Colonic mucosa (tissue), 4 donors: ENCODE measurements at places on chromosomes 12 and 14. TPM values are rescaled to one million over a fixed set of nuclear protein-coding genes. Genes with fewer than 3 reads are reported as not detected.
A peak's percentile ranks its signal among the peaks of the same experiment; 100 is the strongest.

- no peaks in the 10 kb centered on the region for H3K27me3 ChIP-seq
- no peak overlapping the region for H3K27ac ChIP-seq
- no peak for DNase-seq
- no peaks in the 10 kb centered on the region for H3K4me1 ChIP-seq
Measured at GRCh38 chr14:86955771-86956354, 1037.1 kb downstream of the GALC start.

GRCh38 chr14:23041729-23042128 is 283 bp upstream of the PSMB11 start:
- no peaks in the 10 kb centered on the region for H3K4me1 ChIP-seq
- DNase-seq = no peak
- no peaks in the 10 kb centered on the region for H3K36me3 ChIP-seq
- H3K27me3 ChIP-seq = no peaks in the 10 kb centered on the region
- H3K27ac ChIP-seq = no peak overlapping the region
- no peak overlapping the region for H3K4me3 ChIP-seq

DNA sequence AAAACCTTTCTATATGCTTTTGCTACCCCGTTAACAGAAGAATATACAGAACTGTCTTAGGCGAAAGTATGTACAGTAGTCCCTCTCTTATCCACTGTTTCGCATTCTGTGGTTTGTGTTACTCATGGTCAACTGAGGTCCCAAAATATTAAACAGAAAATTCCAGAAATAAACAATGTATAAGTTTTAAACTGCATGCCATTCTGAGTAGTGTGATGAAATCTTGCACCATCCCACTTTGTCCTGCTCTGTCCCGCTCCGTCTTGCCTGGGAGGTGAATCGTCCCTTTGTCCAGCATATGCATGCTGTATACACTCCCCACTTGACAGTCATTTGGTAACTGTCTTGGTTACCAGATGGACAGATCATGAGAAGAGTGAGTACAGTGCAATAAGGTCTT is 70.1 kb upstream of the STRN3 start:
- H3K4me3 ChIP-seq = no peak overlapping the region
- no peaks in the 10 kb centered on the region for H3K27me3 ChIP-seq
- no peak overlapping the region for H3K27ac ChIP-seq
- DNase-seq = no peak
- H3K36me3 ChIP-seq = no peaks in the 10 kb centered on the region

DNA sequence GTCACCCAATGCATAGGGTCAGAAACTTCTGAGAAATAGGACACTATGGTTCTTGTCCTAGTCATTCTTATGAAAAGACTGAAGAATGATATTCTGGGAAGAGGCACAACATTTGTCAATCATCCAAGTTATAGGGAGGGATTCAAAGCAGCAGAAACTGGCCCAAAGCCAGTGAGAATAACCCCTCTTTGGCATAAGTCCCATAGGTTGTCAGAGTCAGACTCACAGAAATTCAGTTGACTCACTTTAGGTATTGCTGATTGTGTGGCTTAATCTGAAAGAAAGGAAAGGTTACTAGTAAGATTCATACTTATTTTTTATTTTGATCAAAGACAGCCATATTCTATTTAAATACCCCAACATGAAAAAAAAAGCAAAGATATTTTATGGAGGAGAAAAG is 151.0 kb downstream of the SRGAP1 start:
- no peak overlapping the region for H3K4me3 ChIP-seq
- H3K27me3 ChIP-seq = no peaks in the 10 kb centered on the region
- H3K4me1 ChIP-seq = no peaks in the 10 kb centered on the region
- H3K36me3 ChIP-seq = no peaks in the 10 kb centered on the region
- H3K27ac ChIP-seq = no peak overlapping the region

- H3K4me1 ChIP-seq = peaks cover 14% of the 10 kb centered on the region
- no peaks in the 10 kb centered on the region for H3K36me3 ChIP-seq
- H3K27ac ChIP-seq = peak overlapping the region; percentile 99
- peak; percentile 35 for DNase-seq
- H3K27me3 ChIP-seq = no peaks in the 10 kb centered on the region
Measured at GRCh38 chr12:89350630-89351488, 1.4 kb downstream of the DUSP6 start.

DNA sequence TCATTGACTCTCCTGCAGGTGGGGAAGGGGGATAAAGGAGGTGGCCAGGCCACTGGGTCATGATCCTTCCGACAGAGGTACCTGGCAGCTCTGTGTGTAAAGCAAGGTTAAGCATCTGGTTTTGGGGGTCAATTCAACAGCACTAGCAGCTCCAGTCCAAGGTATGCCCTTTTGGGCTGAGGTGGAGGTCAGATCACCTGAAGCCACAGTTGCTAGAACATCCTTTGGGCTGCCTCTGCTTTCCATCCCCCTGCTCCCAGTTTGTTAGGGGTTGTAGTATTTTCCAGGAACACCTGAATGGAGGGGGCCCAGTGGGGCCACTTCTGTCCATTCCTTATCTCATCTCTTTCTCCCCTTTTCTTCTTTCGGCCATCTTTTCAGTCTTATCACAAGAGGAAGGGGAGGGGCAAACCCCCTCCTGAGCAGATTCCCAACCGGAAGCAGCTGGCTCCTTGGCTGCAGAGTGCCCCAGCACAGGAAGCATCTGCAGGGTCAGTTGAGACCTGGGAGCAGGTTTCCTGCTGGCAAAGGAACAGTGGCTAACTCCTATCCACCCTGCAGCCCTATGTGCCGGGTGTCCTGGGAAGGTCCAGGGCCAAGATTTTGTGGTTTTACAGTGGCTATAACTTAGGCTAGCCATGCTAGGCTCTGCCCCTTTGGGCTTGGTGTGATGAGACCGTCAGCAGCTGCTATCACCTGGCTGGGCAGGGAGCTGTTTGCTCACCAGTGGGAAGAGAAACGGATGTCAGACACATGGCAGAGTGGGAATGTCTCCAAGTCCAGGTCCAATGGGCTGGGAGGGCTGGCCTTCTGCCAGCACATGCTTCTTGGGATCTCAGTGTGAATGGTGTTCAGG is 40.2 kb downstream of the SH2B3 start:
- peak; percentile 70 for DNase-seq
- peaks cover 7% of the 10 kb centered on the region for H3K36me3 ChIP-seq
- no peaks in the 10 kb centered on the region for H3K27me3 ChIP-seq
- peak overlapping the region; percentile 53 for H3K27ac ChIP-seq

DNA sequence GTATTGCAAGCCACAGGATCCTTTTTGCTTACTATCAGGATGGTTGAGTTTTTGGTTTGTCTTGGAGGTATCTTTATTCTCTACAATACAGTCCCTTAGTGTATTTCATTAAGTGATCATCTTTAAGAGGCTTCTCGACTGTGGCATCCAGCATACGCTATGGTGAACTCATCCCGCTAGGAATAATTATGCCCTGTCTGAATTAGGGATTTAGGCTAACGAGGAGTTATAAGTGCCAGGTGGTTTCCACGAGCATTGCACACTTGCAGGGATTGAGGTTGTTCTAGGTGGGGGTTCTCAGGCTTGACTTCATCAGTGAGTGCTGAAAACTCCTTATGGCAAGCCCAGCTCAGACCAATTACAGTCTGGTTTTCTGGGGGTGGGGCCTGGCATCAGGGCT is 37.2 kb upstream of the RBM19 start:
- no peak overlapping the region for H3K27ac ChIP-seq
- H3K4me3 ChIP-seq = no peak overlapping the region
- no peak for DNase-seq
- no peaks in the 10 kb centered on the region for H3K4me1 ChIP-seq
- no peaks in the 10 kb centered on the region for H3K27me3 ChIP-seq
- no peaks in the 10 kb centered on the region for H3K36me3 ChIP-seq

DNA sequence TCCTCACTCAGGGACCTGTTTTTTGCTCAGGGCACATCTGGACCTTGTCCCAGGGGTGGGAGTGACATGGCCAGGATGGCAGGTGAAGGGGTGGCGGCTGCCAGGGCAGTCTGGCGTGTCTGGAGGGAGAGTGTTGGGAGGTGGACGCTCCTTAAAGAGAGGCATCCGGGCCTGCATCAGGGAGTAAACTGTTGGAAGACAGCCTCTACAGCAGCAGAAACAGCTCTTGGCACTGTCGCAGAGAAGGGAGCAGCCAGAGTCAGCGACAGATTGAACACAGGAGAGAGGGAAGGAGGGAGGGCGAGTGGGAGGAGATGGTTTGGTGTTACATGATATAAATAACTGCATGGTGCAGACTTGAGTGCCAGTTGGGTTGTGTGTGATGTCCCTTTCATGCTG is 52.8 kb downstream of the IGF1 start:
- H3K4me3 ChIP-seq = no peak overlapping the region
- no peaks in the 10 kb centered on the region for H3K4me1 ChIP-seq

DNA sequence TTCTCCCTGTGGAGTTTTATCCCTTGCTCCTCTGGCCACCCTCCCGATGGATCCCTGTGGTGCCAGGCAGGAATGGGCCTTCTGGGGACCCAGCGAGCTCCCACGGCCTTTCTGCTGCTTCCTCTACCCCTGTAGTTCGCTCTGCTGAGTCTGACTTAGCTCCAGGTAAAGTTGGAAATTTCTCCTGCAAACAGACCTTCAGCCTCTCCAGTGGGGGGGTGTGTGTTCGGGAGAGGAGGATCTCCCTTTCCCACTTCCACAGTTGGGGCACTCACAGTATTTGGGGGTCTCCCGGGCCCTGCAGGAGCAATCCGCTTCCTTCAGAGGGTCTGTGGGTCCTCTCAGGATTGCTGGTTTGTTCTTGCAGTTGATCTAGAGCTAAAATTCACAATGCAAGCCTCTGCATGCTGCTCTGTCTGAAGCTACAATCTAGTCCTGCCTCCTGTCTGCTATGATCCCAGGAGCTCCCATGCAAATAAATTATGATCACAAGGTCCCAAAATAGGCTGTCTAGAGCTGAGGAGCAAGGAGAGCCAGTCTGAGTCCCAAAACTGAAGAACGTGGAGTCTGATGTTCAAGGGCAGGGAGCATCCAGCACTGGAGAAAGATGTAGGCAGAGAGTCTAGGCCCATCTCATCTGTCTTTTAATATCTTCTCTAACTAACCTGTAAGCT is 18.3 kb downstream of the MTRFR start:
- no peak overlapping the region for H3K4me3 ChIP-seq
- peaks cover 1% of the 10 kb centered on the region for H3K36me3 ChIP-seq
- no peaks in the 10 kb centered on the region for H3K4me1 ChIP-seq
- H3K27ac ChIP-seq = peak overlapping the region; percentile 75

DNA sequence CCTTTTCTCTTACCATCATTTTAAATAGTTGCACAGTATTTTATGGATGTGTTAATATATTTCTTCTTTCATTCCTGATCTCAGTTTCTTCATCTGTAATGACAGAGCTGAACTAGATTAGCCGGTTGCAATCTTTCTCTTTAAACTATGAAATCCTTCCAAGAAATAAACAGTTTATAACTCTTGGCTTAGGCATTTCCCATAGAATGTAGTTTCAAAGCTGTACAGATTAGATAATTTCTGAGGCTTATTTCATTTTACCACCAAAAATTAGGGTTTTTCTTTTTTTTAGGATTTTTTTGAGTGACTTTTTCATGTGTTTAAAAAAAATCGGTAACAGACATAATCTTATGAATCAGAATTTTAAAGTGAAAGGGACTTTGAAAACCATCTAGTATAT is 144.0 kb downstream of the RAD51B start:
- H3K27me3 ChIP-seq = no peaks in the 10 kb centered on the region
- DNase-seq = no peak
- peak overlapping the region; percentile 83 for H3K27ac ChIP-seq
- H3K36me3 ChIP-seq = no peaks in the 10 kb centered on the region

DNA sequence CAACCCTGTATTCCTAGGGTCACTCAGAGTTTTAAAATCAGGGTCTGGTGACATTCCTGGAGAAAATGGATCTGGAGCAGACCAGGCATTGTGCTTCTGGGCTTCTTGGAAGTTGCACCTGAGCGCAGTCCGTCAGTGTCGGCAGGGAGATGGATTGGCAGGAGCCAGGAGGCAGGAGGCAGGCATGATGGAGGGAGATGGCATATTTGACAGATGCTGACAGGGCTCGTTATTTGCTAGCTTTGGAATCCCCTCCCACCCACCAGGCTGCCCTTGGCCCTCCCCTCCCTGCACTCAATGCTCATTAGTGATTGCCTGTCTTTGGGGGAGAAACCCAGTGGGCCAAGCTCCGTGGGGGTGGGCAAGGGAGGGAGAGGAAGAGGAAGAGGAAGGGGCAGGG is 4.7 kb downstream of the CISTR start:
- no peaks in the 10 kb centered on the region for H3K36me3 ChIP-seq
- no peak overlapping the region for H3K4me3 ChIP-seq
- peaks cover 62% of the 10 kb centered on the region for H3K27me3 ChIP-seq
- H3K4me1 ChIP-seq = peaks cover 8% of the 10 kb centered on the region

- no peak overlapping the region for H3K4me3 ChIP-seq
- no peaks in the 10 kb centered on the region for H3K36me3 ChIP-seq
- H3K4me1 ChIP-seq = no peaks in the 10 kb centered on the region
- H3K27ac ChIP-seq = no peak overlapping the region
- no peak for DNase-seq
Measured at GRCh38 chr14:101196051-101196712, 292.7 kb upstream of the RTL1 start.

GRCh38 chr12:62581288-62582064 is 114.8 kb downstream of the MON2 start:
- no peaks in the 10 kb centered on the region for H3K27me3 ChIP-seq
- no peaks in the 10 kb centered on the region for H3K4me1 ChIP-seq
- no peaks in the 10 kb centered on the region for H3K36me3 ChIP-seq

GRCh38 chr12:23803540-23803939 is 145.9 kb downstream of the SOX5 start:
- no peak overlapping the region for H3K27ac ChIP-seq
- no peak overlapping the region for H3K4me3 ChIP-seq
- no peak for DNase-seq
- no peaks in the 10 kb centered on the region for H3K36me3 ChIP-seq
- no peaks in the 10 kb centered on the region for H3K27me3 ChIP-seq

- no peak overlapping the region for H3K27ac ChIP-seq
- peak; percentile 67 for DNase-seq
- no peaks in the 10 kb centered on the region for H3K36me3 ChIP-seq
- no peak overlapping the region for H3K4me3 ChIP-seq
- no peaks in the 10 kb centered on the region for H3K4me1 ChIP-seq
Measured at GRCh38 chr12:49358483-49359141, 8.7 kb upstream of the SPATS2 start.

DNA sequence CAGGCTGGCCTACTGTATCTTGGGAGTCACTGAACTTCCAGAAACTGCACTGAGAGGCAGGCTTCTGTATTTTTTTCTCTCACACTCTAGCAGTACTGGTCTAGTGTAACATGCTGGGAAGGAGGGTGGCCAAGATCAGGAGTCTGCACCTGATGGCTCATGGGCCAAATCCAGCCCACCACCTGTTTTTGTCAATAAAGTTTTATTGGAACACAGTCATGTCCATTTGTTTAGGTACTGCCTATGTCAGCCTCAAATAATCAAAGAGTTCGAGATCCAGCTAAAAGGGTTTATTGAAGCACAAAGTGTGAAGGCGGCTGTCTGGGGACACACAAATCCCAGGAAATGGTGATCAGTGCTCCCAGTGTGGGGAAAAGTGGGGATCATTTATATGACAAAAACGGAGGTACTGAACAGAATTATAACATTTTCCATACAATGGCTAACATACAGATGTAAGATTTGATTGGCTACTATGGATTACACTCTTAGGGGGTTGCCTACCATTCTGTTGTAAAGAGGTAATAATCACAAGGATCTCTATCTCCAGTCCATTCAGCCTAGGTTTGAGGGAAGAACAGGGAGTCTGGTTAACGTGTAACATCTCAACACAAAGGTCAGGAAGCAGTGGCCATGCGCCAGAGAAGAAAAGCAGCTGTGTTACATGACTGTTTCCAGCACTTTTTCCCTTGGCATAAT is 12.9 kb downstream of the USP30 start:
- H3K36me3 ChIP-seq = no peaks in the 10 kb centered on the region
- peaks cover 9% of the 10 kb centered on the region for H3K4me1 ChIP-seq
- peak overlapping the region; percentile 24 for H3K27ac ChIP-seq
- DNase-seq = peak; percentile 81
- no peaks in the 10 kb centered on the region for H3K27me3 ChIP-seq

Gene SOAT2
- not detected for total RNA-seq

Gene TAS2R9
- total RNA-seq = not detected

Gene REM2
- total RNA-seq = 0.30 TPM

Gene GALNT9
- not detected for total RNA-seq

Gene MCRS1
- 53.8 TPM for total RNA-seq
